ENCODE measurements at places on chromosomes 5 and 9.

GRCh38 chr5:50786073-50786472 is 119.6 kb downstream of the PARP8 start:
- DNase-seq, result no peak

- DNase-seq, result no peak
These were observed 450.4 kb upstream of the CTNND2 start for GRCh38 chr5:12354686-12355085.

DNA sequence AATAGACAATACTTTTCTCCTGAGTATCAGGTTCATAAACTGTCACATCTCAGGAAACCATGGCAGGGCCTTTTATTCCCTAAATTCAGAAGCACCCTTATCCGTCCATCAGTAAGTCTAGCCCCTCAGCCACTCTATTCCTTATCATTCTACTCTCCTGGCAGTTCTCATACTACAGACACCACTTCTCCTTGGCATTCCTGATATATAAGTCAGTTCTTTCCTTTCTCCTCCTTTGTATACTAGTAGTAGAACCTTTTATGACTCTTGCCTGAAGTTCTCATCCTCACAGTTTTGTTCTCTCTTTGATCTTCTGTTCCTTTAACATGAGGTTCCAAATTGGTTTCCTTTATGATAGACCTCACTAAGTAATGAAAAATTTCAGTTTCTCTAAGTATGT is 29.3 kb downstream of the GRAMD2B start:
- DNase-seq, result no peak

GRCh38 chr5:43658509-43658908 is 55.5 kb downstream of the NNT start:
- no peak for DNase-seq

GRCh38 chr5:15757619-15758018 is 257.6 kb downstream of the FBXL7 start:
- DNase-seq, result no peak

Measured in suprapubic skin (tissue), 4 donors.